HAP-1 (cell line): ENCODE measurements at places on chromosomes 2 and 18.
A peak's percentile ranks its signal among the peaks of the same experiment; 100 is the strongest.

DNA sequence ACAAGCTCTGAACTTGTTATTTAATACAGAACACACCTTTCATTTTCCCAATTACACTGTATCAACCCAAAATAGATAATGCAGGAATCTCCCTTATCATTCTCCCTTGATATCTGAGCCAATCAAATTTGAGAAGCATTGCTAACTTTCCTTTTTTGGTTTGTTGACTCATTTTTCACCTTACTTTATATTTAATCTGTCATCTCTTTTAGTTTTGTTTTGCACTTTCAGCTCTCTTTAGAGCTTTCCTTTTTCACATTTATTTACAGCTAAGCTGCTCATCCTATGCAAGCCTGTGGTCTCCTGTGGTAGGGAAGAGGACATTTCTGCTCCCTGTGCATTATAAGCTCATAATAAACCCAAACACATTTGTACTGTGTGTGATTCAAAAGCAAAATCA lies 50.1 kb downstream of the ITGAV start:
- no peak for DNase-seq

DNA sequence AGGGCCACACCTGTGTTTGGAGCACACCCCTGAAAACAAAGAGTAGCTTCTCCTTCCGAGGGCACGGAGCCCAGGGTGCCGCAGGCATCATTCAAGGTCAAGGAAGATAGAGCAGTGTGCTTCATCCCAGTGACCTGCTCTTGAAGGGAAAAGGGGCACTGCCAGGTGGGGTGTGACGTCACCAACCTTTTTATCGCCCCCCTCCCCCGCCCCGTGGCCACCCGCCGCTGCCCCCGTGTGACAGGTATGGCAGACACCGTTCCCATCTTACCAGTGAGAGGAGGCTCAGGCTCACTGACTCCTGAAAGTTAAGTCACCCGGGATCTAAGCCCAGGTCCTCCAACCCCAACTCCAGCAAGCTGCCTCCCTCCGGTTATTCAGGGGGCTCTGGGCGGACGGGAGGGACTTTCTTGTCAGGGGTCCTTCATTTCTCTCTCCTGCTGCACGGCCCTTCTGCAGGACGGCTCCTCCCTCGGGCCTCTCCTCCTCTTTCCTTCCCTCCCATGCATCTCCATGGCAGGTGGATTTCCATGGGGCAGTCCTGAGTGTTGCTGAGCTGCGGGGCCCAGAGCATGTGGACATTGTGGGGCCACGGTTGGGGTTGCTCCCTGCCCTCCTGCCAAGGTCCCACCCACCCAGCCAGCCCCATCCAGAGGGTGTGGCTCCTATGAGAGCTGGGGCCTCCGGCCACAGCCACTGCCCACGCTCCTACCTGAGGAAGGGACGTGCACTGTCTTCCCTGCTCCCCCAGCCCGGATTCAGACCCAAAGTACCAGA lies 114.1 kb upstream of the HDAC4 start:
- no peak for DNase-seq

DNA sequence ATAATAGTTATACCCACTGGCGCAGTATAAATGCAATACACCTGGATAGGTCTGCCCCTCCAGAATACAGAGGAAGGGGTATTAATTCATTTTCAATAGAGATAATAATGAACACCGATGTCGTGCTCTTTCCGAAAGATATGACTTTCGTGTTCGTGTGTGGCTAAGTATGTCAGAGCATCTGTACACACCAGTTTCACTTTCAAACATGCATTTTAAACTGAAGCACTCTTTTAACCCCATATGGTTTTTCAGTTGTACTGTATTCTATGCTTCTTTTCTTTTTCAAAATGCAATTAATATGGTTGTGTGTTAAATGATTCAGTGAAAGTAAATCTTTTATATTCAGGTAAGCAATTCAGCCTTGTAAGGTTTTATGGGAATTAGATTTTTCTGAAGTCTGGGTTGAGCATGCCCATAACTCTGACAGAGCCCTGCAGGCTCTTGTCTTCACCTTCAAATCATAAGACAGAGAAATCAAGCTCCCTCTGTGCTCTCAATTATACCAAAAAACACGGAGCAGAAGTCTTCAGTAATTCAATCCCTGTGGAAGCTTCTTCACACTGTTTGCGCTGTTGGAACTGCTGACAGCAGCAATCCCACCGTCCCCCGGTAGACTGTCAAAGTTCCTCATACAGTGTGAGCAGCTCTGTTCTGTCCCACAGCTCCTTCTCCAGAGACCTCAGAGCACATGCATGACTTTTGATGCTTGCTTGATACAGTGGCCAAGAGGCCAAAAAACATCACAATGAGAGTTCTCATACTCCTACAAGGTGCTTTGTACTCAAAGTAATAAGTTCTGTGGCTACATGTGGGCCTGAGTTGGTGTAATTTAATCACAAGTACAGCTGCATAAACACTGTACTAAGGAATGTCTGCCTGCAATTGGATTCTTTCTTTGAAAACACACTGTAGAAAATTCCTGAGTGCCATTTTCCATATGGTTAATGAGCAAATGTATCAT lies 186.8 kb downstream of the ZNF521 start:
- DNase-seq = no peak

DNA sequence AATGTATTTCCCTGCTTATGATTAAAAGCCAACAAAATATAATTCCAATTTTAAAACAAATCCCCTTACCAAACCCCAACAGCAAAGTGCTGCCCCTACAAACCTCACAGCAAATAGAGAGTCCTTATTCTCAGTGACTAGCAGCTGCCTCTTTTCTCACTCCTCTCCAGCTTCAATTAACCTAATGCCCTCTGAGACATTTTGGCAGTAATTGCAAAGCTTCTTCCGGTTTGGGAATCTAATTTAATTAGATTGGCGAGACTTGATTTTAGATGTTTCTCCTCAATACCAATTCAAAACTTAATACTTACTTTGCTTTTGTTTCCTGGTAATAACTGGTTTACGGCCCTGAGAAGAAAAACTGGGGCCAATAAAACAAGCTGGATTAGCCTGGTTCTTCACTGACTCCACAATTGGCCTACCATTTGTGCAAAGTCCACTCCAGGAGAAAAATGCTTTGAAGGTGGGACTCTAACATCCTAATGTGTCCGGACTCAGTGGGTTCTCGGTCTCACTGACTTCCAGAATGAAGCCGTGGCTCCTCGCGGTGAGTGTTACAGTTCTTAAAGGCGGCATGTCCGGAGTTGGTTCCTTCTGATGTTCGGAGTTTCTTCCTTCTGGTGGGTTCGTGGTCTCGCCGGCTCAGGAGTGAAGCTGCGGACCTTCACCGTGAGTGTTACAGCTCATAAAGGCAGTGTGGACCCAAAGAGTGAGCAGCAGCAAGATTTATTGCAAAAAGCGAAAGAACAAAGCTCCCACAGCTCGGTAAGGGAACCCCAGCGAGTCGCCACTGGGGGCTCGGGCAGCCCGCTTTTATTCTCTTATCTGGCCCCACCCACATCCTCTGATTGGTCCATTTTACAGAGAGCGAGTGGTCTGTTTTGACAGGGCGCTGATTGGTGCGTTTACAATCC lies 52.8 kb downstream of the SLC35F5 start:
- no peak for DNase-seq

DNA sequence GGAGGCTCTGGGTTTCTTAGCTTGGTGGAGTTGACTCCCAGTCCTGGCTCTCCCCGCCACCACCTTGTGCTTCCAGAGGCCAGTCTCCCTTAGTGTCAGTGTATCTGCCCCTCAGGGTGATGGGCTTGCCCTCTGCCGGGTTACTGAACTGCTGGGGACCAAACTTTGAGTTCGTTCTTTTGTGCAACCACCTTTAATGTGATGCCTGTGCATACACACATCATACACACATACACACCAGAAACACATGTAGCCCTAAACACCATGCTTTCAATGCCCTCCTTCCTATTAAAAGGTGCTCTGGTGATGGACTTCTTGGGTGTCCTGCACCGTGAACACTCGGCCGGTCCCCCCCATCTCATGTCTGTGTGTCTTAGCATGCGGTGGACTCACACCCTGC lies 315.1 kb upstream of the EPAS1 start:
- DNase-seq = no peak

DNA sequence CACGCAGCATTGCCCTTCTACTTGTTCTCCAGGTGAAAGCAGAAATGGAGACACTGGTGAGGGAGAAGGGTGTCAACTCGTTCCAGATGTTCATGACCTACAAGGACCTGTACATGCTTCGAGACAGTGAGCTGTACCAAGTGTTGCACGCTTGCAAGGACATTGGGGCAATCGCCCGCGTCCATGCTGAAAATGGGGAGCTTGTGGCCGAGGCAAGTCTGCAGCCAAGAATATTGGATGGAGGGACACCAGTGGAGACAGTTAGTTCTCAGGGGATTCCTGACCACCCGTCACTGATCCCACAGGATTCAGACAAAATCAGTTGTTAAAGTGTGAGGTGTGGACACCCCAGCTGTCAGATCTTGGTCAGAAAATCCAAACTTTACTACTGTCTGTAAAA lies 43.2 kb upstream of the MAPRE3 start:
- no peak for DNase-seq

GRCh38 chr2:33598561-33599174 lies 431 bp downstream of the FAM98A start:
- DNase-seq = peak; percentile 49

GRCh38 chr2:96404446-96405373 lies 69.1 kb downstream of the NCAPH start:
- DNase-seq = no peak

GRCh38 chr2:239575931-239576445 lies 175.2 kb upstream of the HDAC4 start:
- no peak for DNase-seq

DNA sequence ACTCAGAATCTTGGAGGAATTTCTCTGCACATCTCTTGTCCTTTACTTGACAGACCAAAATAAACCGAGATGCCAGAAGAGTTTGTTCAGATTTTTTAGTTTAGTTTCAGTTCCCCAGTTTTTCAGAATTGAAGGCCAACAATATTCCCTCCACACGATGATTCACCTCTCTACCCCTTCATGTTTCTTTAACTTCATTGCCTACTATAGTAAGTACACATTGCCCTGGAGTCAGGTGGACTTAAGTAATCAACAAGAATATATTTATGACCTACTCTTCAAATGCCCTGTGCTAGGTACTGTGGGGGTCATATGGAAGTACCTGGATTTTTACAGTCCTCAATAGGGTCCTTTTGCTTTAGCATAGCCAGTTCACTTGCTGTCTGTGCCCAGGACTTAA lies 79.6 kb upstream of the CTLA4 start:
- DNase-seq = no peak

- DNase-seq = no peak
Measured at GRCh38 chr2:135072125-135072997, 20.3 kb downstream of the RAB3GAP1 start.

- DNase-seq = no peak
Measured at GRCh38 chr2:213544940-213545339, 260.7 kb downstream of the SPAG16 start.

- DNase-seq = no peak
Measured at GRCh38 chr2:1893856-1894255, 149.5 kb upstream of the PXDN start.

DNA sequence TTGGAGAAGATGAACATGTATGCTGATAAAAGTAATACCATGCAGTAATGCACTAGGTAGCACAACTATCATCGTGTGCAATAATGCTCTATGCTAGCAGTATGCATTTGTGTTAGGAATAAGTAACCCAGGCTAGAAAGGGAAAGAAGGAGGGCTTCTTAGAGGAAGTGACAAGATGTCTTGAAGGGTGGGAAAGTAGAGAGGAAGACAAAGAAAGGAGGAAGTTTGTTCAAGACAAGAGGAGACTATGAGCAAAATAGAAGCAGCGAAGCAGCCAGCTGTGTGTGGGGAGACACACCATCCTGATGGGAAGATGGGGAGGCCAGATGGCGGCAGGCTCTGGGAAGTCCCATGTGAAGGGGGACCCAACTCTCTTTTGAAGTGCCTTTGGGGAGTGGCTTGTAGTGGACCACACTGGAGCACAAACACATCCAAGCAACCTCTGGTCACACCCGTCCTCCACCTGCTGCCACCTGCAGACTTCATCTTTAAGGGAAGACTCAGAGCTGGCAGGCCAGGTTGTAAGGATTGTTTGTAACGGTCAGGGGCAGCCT lies 39.9 kb upstream of the INHBB start:
- DNase-seq = no peak

DNA sequence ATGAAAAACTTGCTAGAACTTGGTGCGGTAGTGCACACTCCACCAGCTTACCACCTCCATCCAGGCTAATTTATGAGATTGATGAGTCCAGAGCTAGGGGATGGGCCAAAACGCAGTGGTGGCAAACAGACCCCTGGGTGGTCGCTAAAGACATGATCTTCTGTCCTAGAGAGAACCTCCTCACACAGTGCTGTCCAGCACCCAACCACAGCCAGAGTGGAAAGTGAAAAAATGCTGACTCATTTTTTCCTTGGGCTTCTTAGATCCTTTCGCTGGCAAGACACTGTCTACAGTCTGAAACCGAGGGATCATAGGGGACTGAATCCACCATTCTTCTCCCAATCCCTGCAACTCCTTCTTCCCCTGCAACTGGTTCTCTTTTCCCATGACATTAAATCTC lies 4.1 kb downstream of the ANTXR1 start:
- DNase-seq = no peak

DNA sequence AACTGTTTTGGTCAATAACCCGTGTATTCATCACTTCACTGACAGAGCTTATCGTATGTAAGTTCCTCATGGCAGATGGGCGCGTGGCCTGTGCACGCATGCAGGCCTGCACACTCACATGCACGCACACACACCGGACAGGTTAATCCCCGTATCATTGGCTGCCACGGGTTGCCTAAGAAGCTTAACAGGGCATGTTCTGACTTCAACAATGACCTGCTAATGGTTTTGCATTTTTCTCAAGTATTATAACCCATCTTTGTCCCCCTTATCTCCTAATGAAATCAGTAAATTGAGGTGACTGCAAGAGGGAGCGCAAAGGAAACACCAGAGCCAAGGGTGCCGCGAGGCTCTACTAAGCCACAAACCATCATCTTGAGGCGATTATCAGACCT lies 399.0 kb upstream of the ID2 start:
- no peak for DNase-seq

DNA sequence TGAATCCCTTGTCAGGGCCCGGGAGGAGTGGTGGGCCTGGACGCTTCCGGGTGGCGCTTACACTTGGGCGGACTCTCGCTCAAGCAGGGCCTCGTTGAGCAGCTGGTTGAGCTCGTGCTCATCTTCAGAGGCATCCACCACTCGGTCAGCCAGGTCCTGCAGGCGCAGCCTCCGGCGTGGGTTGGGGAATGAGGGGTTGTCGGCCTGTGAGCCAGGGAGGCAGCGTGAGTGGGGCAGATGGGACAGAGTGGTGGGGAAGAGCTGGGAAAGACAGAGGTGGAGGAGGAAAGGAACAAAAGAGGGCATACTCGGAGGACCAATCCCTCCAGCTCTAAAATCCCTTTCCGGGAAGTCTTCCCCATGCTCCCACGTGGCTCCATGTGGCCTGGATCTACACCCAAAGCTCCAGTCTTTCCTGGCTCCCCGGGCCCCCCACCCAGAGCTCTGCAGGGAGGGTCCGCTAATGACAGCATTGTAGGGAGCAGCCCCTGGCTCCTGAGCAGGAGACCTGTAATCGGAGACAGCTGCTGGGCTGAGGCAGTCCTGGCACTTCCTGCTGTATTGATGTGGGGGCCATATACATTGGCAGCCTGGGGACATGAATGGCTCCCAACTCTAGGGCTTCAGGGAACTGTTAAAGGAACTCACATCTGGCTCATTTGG lies 41.6 kb downstream of the CENPO start:
- DNase-seq = no peak
